Heart left ventricle (tissue), 16 donors: ENCODE measurements at places on chromosomes 2 and 18. TPM values are rescaled to one million over a fixed set of nuclear protein-coding genes. Genes with fewer than 3 reads are reported as not detected.

Gene MYOM1
- 733 TPM for total RNA-seq

Gene FAP
- 0.75 TPM for total RNA-seq

Gene GIGYF2
- total RNA-seq, result 71.5 TPM

Gene TNS1
- total RNA-seq, result 742 TPM

Gene MYCN
- not detected for total RNA-seq

Gene MEP1B
- not detected for total RNA-seq

Gene CRYGC
- not detected for total RNA-seq

Gene TBC1D8
- 36.9 TPM for total RNA-seq

Gene KIF1A
- total RNA-seq, result 3.5 TPM

Gene BOK
- 5.6 TPM for total RNA-seq

GRCh38 chr18:45666520-45666919 lies 51.2 kb downstream of the SLC14A2 start:
- DNase-seq, result no peak
- no peaks in the 10 kb centered on the region for H3K4me1 ChIP-seq
- peak overlapping the region; percentile 33 for H3K27ac ChIP-seq
- no peaks in the 10 kb centered on the region for H3K36me3 ChIP-seq
- H3K4me3 ChIP-seq, result no peak overlapping the region

- peaks cover 8% of the 10 kb centered on the region for H3K4me1 ChIP-seq
- H3K27ac ChIP-seq, result no peak overlapping the region
- no peaks in the 10 kb centered on the region for H3K27me3 ChIP-seq
- no peak for DNase-seq
These were observed 138.8 kb downstream of the ATAD2B start for GRCh38 chr2:23788100-23788499.

DNA sequence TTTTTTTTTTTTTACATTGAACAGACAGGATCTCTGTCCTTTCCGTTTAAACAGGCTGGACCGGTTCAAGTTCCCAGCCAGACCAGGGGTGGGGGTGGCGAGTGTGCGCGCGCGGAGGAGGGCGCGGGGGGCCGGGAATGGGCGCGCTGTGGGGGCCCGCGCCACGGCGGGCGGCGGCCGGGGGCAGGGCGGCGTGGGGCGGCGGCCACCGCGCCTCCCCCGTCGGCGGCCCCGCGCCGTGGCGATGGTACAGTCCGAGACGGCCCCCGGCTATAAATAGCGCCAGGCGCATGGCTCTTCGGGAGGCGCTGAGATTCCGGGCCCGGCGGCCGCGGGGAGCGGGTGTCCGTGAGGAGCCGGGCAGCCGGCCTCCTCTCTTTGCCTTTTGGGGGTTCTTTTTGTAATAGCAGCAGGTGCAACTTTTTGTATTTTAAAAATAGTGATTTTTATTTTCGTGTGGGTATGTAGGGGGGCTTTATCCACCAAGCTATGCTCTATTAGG lies 430 bp upstream of the CELF4 start:
- peaks cover 23% of the 10 kb centered on the region for H3K4me1 ChIP-seq
- H3K27ac ChIP-seq, result no peak overlapping the region
- H3K36me3 ChIP-seq, result no peaks in the 10 kb centered on the region
- peaks cover 44% of the 10 kb centered on the region for H3K27me3 ChIP-seq
- peak; percentile 58 for DNase-seq
- H3K4me3 ChIP-seq, result peak overlapping the region; percentile 40

DNA sequence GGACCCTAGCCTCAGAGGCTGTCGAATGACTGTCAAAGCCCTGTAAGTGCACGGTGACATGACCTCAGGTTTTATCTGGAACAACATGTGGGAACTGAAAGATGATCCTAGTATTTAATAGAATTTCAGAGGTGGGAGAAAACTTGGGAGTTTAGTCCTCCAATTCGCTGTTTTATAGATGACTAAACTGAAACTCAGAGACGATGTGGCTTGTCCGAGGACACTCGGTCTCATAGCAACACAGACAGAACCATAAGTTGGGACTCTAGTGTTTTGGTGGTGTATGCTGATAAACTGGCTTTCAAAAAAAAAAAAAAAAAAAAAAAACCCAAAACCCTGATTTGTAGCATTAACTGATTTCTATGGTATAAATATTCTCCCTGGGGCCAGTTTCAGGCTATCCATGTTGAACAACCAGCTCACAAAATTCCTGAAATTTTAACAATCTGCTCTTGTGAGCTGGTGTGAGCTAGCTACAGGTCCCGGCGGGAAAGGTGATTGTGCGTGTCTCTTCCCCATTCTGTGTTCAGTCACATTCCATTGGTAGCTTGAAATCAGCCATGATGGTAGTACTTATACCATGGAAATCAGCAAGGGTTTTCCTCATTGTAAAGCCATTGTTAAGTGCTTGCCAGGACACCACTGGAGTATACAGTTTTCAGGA lies 195.5 kb upstream of the EPAS1 start:
- H3K4me3 ChIP-seq, result no peak overlapping the region

DNA sequence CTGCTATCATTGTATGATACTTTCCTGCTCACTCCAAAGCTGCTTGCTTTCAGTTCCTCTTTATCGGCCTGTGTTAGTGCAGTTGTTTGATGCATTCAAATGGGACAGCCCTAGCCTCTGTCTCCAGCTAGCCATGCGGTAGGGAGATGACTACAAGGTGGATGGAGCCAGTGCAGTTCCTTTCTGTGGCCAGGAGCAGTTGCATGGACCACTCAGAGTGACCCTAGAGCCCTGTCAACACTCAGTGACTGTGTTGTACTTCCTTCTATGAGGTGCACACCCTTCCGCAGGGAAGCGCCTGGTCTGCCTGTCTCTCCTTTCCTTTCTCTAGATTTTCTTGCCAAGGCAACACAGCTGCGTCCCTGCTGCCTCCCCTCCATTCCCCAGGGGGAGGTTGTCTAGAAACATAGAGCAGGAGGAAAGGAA lies 33.8 kb downstream of the KCNS3 start:
- H3K4me1 ChIP-seq, result no peaks in the 10 kb centered on the region
- H3K27me3 ChIP-seq, result no peaks in the 10 kb centered on the region
- no peak overlapping the region for H3K4me3 ChIP-seq
- H3K27ac ChIP-seq, result peak overlapping the region; percentile 8

DNA sequence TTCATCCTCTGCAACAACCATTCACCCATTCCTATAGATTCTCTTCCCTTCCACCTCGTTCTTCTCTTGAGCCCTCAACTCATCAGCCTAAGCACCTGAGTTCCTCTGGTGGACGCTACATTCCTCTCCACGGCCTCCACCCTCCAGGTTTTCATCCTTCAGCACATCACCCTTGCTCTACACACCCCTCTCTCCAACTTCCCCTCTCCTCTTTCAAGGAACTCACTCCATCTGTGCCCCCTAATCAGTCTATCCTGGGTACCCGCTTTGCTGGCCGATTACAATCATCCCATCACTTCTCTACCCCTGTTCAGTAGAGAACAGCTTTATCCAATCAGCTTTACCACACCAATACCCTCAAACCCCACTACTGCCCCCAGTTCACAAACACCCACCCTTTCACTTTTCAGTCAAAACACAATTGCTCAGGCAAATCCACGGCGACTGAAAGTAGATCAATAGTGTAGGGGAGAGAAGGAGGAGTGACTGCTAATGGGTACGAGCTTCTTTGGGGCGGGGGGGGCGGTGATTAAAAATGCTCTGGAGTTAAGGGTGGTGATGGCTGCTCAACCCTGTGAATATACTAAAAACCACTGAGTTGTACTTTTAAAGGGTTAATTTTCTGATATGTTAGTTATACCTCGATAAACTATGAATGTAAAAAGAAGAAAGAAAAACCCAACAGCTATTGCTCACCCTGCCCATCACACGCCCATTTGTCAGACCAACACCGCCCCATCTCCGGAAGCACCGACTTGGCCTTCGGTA lies 857 bp downstream of the DYM start:
- no peak for DNase-seq
- H3K4me1 ChIP-seq, result peaks cover 22% of the 10 kb centered on the region

GRCh38 chr2:31539505-31539904 lies 41.2 kb downstream of the SRD5A2 start:
- no peaks in the 10 kb centered on the region for H3K4me1 ChIP-seq
- DNase-seq, result no peak
- H3K27ac ChIP-seq, result no peak overlapping the region

GRCh38 chr2:11388262-11389051 lies 44.0 kb upstream of the ROCK2 start:
- no peaks in the 10 kb centered on the region for H3K27me3 ChIP-seq
- H3K36me3 ChIP-seq, result no peaks in the 10 kb centered on the region

DNA sequence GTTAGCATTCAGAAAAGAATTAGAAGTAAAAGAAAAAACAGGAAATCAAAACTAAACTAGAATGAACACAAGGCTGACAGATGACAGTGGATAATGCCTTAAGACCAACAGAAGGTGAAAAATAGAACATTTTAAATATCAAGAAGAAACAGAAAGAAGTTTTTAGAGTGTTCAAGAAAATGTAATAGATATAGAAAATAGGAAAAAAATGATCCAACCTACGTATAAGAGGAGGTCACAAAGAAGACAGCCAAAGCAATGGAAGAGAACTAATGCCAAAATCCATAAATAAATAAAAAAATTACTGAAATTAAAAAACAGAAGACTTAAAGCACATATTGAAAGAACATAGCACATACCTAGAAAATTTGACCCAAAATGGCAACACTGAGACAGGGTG lies 42.5 kb upstream of the EN1 start:
- no peak overlapping the region for H3K27ac ChIP-seq
- no peaks in the 10 kb centered on the region for H3K36me3 ChIP-seq
- H3K27me3 ChIP-seq, result no peaks in the 10 kb centered on the region
- no peak for DNase-seq
- H3K4me1 ChIP-seq, result no peaks in the 10 kb centered on the region

GRCh38 chr2:215793747-215794595 lies 219.4 kb downstream of the MREG start:
- H3K36me3 ChIP-seq, result no peaks in the 10 kb centered on the region
- H3K4me1 ChIP-seq, result peaks cover 26% of the 10 kb centered on the region
- no peak overlapping the region for H3K4me3 ChIP-seq
- DNase-seq, result peak; percentile 45

DNA sequence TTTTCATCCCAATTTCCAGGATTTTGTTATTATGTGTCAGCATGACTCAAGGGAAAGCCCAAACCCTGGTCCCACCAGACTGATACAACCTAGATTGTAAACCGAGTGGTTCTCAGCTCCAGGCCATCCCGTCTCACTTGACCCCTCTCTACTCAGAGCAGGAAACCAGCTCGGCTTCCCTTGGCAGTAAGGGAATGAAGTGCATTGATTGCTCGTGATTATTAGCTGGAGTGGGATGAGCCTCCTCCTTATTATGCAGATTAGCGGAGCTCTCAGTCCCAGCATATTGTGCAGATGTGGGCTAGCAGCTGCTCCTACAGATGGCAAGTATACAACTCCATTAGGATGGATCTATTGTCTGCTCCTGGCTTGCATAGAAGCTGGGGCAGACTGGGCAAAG lies 167.6 kb downstream of the LNPK start:
- no peaks in the 10 kb centered on the region for H3K27me3 ChIP-seq
- H3K36me3 ChIP-seq, result no peaks in the 10 kb centered on the region
- H3K27ac ChIP-seq, result no peak overlapping the region

GRCh38 chr2:215883799-215884198 lies 129.6 kb downstream of the MREG start:
- no peak overlapping the region for H3K4me3 ChIP-seq
- no peaks in the 10 kb centered on the region for H3K27me3 ChIP-seq
- DNase-seq, result no peak
- H3K36me3 ChIP-seq, result no peaks in the 10 kb centered on the region
- peaks cover 27% of the 10 kb centered on the region for H3K4me1 ChIP-seq

DNA sequence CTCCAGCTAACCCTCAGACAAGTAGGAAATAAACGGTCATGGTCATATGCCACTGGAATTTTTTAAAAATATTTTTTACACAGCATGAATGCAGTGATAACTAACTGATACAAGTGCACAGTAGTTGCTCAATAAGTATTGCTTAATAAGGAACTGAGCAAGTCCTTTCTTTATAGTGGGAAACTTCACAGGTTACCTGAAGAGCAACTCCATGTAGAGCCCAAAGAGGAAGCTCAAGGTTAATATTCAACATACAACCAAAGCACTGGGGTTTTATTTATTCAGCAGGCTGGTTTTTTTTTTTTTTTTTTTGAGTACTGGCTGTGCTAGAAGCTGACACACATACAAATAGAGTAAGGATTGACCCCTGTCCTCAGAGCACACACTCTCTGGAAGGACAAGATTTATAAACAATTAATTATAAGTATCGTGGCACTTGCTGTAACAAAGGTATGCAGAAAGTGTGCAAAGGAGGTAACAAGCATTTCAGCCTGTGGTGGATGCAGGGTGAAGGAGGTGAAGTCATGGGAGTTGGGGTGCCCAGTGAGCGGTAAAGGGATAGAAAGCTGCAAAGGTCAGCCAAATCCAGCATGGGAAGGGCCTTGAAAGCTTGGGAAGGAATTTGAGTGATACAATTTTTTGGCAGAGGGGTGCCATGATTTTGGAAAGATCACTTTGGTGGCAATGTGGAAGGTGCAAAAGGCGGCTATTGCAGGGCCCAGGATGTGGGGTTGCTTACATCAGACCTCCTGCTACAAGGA lies 52.7 kb downstream of the ATOH8 start:
- H3K27ac ChIP-seq, result no peak overlapping the region
- no peak for DNase-seq

- no peak overlapping the region for H3K4me3 ChIP-seq
- peaks cover 3% of the 10 kb centered on the region for H3K27me3 ChIP-seq
- no peaks in the 10 kb centered on the region for H3K4me1 ChIP-seq
- no peak overlapping the region for H3K27ac ChIP-seq
- DNase-seq, result no peak
- H3K36me3 ChIP-seq, result no peaks in the 10 kb centered on the region
These were observed 11.4 kb upstream of the PROKR1 start for GRCh38 chr2:68632021-68632420.

DNA sequence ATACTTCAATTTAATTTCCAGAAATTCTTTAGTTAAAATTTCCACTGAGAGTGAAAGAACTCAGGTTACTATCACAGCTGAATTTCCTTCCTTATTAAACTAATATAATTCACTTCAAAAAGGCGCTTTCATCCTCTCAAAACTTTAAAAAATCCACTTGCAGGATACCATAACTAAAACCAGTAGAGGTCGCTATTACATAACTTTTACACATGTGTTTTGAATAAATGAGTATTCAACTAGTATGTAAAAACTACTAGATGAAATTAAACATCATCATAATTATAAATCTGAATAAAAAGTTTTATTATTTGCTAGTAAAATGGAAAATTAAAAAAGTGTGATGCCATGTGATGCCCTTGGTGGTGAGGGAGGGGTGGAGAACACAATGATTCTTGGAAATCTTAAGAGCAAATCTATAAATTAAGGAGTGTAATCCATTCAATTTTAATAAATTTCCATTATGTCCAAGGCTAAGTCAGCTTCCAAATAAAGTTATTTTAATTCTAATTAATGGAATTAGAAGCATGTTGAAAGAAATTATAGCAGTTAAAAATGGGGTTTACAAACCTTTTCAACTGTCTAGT lies 61.4 kb downstream of the SOS1 start:
- DNase-seq, result no peak
- no peak overlapping the region for H3K27ac ChIP-seq
- no peaks in the 10 kb centered on the region for H3K36me3 ChIP-seq
- no peaks in the 10 kb centered on the region for H3K27me3 ChIP-seq
- H3K4me3 ChIP-seq, result no peak overlapping the region

GRCh38 chr2:44920751-44921150 lies 20.8 kb upstream of the SIX3 start:
- no peak overlapping the region for H3K4me3 ChIP-seq
- peaks cover 65% of the 10 kb centered on the region for H3K27me3 ChIP-seq
- H3K27ac ChIP-seq, result no peak overlapping the region
- no peaks in the 10 kb centered on the region for H3K4me1 ChIP-seq
- no peak for DNase-seq

GRCh38 chr18:6249788-6250187 lies 164.9 kb downstream of the L3MBTL4 start:
- H3K4me3 ChIP-seq, result no peak overlapping the region
- DNase-seq, result no peak
- H3K27ac ChIP-seq, result no peak overlapping the region
- no peaks in the 10 kb centered on the region for H3K4me1 ChIP-seq
- no peaks in the 10 kb centered on the region for H3K27me3 ChIP-seq
- H3K36me3 ChIP-seq, result no peaks in the 10 kb centered on the region
